Activated T-cell treated with anti-CD3 and anti-CD28 coated beads, Interleukin-2, amount 50 U/mL, for 24 hours (primary cell): ENCODE measurements at places on chromosomes 1 and 21.
A peak's percentile ranks its signal among the peaks of the same experiment; 100 is the strongest.

DNA sequence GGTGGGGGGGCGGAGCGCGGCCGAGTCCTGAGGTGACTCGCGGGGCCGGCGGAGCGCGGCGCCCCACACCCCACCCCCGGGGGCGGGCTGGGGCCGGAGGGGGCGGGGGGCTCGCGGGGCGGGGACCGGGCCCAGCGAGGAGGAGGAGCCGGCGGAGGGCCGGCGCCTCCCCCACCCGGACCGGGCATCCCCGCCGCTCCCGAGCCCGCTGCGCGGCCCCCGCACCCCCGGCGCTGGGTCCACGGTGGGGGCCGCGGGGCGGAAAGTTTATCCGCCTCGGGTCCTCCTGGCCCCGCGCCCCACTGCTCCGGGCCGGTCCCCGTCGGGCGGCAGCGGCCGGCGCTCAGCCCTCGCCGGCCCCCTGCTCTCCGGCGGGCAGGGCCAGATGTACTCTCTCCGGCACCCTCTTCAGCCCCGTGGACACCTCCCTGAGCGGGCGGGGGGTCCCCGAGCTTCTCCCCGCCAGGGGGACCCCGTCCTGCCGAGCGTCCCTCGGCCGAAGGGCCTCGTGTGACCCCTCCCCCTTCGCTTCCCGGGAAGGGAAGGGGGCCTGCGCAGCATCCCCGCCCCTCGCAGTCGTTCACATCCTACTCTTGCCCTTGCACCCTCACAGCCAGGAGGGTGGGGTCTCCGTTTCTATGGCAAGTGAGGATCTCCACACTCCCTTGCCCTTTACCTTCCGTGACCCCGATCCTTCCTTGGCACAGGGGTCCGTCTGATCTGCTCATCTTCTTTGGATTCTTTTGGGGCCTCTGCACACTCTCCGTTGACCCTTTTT is 663 bp downstream of the CAMTA1 start:
- DNase-seq: no peak

- DNase-seq: no peak
Measured at GRCh38 chr1:69269491-69269890, 298.2 kb upstream of the LRRC7 start.

- peak; percentile 96 for DNase-seq
Measured at GRCh38 chr1:25997828-25998761, at the start of gene PAFAH2. Gene PAFAH2, minus strand, starts transcription at chr1:25998063. Its CDS starts 7,247 bp downstream, at chr1:25990816.

DNA sequence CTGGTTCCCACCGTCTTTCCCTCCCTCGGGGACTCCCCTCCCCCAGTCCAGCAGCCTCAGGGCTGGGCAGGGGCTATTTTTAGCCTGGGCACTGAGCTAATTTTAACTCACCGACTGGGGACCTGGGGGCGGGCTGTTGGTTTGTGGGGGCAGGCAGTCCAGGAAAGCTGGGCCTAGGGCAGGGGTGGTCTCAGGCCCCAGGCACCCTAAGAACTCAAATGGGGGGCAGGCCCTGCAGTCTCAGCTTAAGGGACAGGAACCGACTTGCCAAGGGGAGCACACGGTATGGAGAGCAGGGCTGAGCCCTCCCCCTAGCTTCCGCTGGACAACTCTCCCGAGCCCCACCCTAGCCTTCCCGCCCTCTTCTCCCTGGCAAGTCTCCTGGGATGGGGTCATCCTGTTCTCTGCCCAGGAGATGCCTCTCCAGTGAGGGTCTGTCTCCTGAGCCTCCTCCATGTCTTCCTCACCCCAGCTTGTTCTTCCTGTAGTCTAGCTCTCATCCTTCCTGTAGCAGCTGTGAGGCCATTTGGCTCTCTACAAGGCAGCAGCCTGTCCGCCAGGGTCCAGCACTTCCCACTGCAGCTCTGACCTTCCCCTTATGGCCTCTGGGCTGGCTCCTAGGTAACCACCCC is 10.1 kb downstream of the MEF2D start:
- no peak for DNase-seq

DNA sequence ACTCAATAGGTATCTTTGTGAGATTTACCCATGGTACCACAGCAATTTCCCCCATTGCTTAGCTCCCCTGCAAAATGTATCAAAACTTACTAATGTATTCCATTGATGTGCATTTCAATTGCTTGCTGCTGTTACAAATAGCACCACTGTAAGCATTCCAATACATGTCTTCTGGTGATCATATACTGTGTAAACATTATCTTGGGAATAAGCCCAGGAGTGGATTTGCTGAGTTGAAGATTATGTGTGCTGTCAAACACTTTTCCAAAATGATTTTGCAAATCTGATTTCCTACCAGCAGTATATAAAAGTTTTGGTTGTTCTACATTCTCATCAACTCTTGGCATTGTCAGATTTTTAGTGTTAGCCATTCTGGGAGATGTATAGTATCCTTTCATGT is 141.0 kb upstream of the KCTD3 start:
- no peak for DNase-seq

DNA sequence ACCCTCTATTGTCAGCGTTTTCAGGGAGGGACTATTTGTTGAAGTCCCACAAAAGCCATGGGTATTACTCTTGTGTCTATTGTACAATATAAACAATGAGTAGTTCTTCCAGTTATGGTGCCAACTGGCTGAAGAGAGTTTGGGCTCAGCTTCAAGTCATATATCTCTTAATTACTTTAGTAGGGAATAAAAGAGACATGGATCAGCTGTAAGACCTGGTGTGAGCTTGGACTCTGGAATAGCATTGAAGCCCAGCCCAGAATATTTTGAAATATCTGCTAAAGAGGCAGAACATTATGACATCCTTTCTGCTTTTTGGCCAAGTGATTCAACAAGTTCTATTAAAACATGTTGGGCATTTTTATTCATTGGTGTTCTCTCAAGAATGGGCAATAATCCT is 224.9 kb downstream of the BACH1 start:
- DNase-seq: no peak

- no peak for DNase-seq
Measured at GRCh38 chr21:27043377-27043776, 76.5 kb upstream of the ADAMTS5 start.

DNA sequence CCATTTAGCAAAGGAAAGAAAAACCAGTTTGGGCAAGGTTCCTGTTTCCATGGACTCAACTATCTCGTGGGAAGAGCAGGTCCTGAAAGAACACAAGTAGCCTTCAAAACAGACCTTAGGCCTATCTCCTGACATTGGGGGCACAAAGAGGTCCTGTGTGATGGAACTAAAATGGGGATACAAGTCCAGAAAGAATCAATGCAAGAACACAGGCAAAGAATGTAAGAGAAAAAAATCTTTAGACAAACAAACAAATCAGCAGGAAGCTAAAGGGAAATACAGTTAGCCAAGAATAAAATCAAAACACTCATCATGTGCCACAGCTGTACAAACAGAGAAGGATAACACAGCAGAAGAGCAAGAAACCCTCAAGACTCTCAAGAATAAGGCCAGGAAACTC is 28.2 kb downstream of the SLC30A10 start:
- no peak for DNase-seq

GRCh38 chr1:108051631-108052377 is 86.8 kb upstream of the VAV3 start:
- no peak for DNase-seq

- DNase-seq: no peak
Measured at GRCh38 chr1:209030454-209031167, 552.9 kb upstream of the CAMK1G start.

- no peak for DNase-seq
Measured at GRCh38 chr1:8083739-8084484, 57.8 kb upstream of the ERRFI1 start.

GRCh38 chr1:21704145-21704544 is 35.0 kb upstream of the RAP1GAP start:
- DNase-seq: no peak

DNA sequence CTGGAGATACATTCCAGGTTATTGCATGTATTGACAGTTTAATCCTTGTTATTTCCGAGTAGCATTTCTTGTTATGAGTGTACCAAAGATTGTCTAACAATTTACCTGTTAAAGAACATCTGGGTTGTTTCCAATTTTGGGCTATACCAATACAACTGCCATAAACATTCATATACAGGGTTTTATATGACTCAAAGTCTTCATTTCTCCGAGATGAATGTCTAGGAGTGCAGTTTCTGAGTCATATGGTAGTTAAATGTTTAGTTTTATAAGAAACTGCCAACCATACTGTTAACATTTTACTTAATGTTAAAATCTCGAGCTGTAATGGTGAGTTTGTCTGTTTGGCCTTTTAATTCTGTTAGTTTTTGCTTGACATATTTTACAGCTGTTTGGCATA is 10.0 kb downstream of the RAB4A start:
- no peak for DNase-seq

DNA sequence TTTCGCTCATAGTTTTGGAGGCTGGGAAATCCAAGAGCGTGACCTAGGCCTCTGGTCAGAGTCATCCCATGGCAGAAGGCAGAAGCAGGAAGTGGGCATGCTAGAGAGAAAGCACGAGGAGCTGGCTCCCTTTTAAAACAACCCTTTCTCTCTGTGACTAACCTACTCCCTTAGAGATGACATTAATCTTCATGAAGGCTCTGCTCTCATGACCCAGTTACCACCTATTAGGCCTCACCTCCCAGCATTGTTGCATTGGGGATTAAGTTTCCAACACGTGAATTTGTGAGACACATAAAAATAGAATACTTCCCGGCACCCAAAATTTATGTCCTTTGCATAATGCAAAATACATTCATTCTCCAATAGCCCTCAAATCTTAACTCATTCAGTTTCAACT is 223.1 kb upstream of the ST6GALNAC5 start:
- no peak for DNase-seq

GRCh38 chr1:54904476-54905048 is 17.6 kb upstream of the DHCR24 start:
- no peak for DNase-seq

- no peak for DNase-seq
Measured at GRCh38 chr1:87134625-87135328, 193.9 kb upstream of the LMO4 start.
